ENCODE measurements at places on chromosomes 5 and 9.

GRCh38 chr9:16315720-16316119 is 554.8 kb downstream of the BNC2 start:
- no peak for DNase-seq

- DNase-seq: peak; percentile 89
Observed at GRCh38 chr9:127611899-127612790, at the start of gene STXBP1. Gene STXBP1, plus strand, starts transcription at chr9:127612277. Its CDS starts 127 bp downstream, at chr9:127612404.

- no peak for DNase-seq
Observed at GRCh38 chr9:75699625-75700251, 190.7 kb upstream of the PCSK5 start.

- no peak for DNase-seq
Observed at GRCh38 chr9:107316795-107317661, 33.9 kb downstream of the RAD23B start.

- no peak for DNase-seq
Observed at GRCh38 chr5:60886158-60886557, 42.1 kb upstream of the ELOVL7 start.

DNA sequence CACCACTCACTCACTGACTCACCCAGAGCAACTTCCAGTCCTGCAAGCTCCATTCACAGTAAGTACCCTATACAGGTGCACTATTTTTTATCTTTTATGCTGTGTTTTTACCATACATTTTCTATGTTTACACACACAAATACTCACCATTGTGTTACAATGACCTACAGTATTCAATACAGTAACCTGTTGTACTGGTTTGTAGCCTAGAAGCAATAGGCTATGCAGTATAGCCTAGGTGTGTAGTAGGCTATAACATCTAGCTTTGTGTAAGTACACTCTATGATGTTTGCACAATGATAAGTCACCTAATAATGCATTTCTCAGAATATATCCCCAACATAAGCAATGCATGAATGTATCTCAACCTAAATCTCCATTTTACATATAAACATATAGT is 541.1 kb downstream of the NR2F1-AS1 start:
- DNase-seq: no peak

DNA sequence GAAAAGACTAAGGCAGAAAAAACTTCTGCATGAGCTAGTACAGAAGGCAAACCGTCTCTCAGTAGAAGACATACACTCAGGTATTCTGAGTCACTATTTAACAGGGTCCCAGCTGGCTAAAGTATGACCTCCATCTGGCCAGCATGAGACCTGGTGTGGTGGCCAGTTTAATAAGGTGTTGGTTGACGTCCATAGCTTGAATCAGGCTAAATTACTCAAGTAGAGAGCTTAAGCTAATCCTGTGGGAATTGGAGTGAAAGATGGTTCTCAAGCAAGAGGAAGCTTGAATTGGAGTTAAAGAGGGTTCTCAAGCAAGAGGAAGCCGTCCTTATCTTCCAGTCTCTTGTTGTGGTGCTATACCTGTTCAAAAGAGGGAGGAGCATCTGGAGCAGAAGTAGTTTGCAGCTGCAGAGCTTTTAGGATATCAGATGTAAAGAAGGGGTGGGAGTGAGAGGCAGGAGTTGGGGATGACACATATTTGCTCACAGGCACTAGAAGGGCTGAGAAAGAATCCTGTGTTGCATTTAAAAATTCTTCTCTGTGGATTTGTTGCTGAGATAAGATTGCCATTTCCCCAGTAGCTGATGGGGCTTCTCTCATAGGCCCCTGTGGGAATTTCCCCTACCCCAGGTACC is 136.1 kb upstream of the RUSC2 start:
- no peak for DNase-seq

GRCh38 chr5:122141751-122142150 is 12.4 kb downstream of the ZNF474 start:
- no peak for DNase-seq

DNA sequence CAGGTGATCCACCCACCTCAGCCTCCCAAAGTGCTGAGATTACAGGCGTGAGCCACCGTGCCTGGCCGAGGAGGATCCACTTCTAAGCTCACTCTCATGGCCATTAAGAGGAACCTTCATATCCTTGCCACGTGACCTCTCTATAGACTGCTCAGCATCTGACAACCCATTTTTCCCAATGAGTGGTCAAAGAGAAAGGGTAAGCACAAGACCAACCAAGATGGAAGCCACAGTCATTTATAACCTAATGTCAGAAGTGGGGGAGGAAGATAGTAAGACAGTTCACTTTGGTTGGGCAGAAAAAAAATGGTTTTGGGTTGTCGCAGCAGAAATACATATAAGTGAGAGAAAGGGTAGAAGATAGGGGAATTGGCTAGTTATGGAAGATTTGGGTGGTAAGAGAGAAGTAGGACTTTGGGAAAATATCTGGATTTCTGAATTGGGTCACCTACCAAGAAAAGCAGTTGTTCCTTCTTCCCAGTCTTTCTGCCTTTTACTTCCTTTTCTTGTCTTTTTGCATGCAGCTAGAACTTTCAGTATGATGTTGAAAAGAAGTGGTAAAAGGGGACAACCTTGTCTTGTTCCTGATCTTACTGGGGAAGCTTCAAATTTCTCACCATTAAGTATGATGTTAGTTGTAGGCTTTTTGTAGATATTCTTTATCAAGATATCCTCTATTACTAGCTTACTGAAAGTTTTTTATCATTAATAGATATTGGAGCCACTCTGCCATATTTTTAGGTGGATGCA is 15.6 kb downstream of the SNX2 start:
- DNase-seq: no peak

GRCh38 chr5:4883360-4883759 is 256.8 kb upstream of the ADAMTS16 start:
- no peak for DNase-seq

GRCh38 chr5:124341066-124341858 is 405.2 kb downstream of the ZNF608 start:
- DNase-seq: no peak

- peak; percentile 3 for DNase-seq
Observed at GRCh38 chr5:149239917-149240316, 31.7 kb upstream of the AFAP1L1 start.

- no peak for DNase-seq
Observed at GRCh38 chr9:98978231-98978681, 34.5 kb downstream of the COL15A1 start.

GRCh38 chr5:14783691-14784090 is 87.9 kb downstream of the ANKH start:
- DNase-seq: no peak

DNA sequence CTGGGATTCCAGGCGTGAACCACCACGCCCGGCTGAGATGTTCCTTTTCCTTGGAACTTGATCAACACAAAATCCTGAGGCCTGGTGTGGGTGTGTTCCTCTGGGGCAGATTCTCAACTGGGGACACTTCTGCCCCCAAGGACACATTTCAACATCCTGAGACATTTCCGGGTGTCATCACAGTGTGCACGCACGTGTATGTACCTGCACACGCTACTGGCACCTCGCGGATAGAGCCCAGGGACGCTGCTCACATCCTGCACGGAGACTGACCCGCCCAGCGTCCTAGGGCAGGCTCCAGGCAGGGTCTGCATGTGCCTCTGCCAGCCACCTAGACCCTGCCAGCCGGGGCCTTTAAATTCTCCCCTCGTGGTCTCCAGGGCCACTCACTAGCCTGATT is 8.0 kb downstream of the SAPCD2 start:
- DNase-seq: no peak

- DNase-seq: no peak
Observed at GRCh38 chr9:85310573-85310972, 431.2 kb downstream of the AGTPBP1 start.

- no peak for DNase-seq
Observed at GRCh38 chr5:13378091-13378490, 566.4 kb downstream of the DNAH5 start.

- peak; percentile 46 for DNase-seq
Observed at GRCh38 chr5:6837519-6838110, 124.4 kb downstream of the TENT4A start.

DNA sequence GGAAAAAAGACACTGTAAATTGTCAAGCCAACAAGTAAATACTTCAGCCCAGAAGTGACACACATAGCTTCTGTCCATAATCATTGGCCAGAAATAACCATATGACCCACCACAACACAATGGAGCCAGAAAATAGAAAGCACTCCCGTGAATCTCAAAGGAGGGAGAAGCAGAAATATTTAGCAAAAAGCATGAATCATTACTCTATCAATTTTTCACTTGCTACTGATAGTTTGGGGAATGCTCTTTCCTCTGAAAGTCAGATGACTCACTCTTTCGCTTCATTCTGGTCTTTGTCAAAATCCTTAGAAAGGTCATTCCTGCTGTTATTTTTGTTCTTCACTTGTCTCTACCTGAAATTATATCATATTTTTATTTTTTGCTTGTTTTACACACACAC is 312.6 kb downstream of the TMEM232 start:
- DNase-seq: no peak

GRCh38 chr9:27151693-27152404 is 42.8 kb downstream of the TEK start:
- DNase-seq: no peak

DNA sequence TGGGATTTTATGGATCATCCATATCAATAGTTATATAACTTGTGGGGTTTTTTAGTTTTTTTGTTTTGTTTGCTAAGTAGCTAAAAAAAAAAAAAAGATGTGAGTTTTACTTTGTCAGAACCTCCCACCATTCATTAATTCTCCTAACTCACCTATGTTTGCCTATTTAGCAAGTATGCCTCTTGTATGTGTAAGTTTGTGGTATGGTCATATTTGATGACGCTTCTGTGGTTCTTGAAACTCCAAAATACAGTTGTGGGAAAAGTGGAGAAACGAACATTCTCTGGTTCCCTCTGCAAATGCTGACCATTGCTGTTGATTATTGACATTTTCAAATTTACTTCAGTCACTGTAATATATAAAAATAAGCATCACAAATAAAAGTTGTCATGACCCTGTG is 75.7 kb downstream of the PBX3 start:
- DNase-seq: no peak

- no peak for DNase-seq
Observed at GRCh38 chr5:75460532-75460931, 50.9 kb downstream of the CERT1 start.

DNA sequence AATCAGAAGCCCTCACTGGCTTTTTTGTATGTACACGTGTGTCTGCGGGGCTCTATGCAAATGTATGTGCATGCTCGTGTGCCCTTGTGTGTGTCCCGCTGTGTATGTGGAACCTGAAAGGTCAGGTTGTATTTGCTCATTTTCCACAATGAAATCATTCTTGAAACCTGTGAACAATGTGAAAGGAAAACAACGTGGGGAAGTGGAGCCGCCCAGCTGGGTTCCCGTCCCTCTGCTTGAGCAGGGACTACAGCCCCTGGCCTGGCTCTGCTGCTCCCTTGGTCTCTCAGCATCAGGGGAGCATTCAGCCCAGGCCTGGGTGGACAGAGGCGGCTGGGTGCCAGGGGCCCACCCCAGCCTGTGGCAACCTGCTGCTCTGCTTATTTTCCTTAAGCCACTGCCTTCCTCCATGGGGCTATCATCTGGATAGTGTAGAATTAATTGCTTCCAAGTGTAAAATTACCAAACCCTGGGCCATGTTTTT is 3.0 kb downstream of the ECSCR start:
- peak; percentile 53 for DNase-seq

DNA sequence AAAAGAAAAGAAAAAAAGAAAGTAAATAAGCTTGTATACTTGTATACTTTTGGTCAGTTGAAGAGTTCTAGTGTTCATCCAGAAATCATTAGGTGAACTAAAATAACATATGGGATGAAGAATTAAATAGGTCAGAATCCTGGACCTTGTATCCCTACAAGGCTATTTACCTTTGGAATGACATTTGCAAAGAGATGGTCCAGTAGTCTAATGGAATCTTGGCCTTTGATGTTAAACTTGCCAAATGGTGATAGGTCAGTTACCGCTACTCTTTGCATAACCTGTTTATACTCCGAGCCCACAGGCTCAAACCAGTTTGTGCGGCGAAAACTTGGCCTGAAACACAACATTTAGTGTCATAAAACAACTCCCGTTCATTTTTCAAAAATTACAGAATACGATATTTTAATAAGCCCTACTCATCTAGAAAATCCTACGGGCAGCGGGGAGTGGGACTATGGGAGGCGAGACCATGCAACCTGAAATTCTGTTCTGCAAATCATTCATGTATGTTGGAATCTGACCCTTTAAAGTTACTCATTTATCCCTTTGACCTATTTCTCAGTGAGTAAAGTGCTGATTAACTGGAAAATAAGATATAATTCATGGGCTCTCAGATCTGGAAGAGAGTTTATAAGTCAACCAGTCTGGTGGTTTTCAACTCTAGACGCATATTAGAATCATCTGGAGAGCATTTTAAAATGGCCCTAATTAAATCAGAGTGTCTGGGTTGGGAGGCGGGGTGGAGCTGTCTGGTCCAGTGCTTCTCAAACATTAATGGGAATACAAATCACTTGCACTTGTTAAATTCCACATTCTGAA is 38.6 kb downstream of the DMGDH start:
- DNase-seq: no peak

DNA sequence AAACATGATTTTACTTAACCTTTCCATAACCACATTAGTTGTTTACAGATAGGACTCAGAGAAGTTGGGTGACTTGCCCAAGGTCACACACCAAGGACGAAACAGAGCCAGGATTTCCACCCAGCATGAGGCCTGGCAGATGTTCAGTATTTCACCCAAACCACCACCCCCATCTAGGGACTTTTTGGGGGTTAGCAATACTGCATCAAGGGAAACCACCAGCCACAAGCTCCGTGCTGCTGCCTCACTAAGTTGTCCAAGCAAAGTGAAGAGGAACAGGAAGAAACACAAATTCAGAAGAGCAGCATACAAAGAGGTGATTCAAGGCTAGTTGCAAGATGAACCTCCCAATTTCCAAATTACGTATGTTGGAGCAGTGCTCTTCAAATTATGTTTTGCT is 219.6 kb upstream of the RORB start:
- DNase-seq: no peak

GRCh38 chr5:148732692-148733091 is 78.4 kb upstream of the HTR4 start:
- DNase-seq: no peak

DNA sequence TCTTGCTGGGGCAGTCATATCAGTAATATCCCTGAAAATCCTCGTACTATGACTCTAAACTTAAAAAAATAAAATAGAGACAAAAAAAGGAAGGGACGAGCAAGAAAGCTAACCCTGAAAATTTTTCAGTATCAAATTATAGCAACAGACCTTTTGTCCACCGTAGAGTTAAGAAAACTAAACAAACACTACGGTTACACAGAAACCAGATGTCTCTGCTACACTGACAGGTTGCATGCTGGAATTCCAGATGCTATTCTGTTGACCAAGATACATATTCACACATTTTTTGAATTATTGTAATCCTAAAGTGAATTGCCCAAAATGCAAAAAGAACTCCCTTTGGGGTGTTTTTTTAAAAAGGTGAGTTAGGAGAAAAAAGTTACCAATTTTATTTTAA is 66.9 kb upstream of the SELENOP start:
- DNase-seq: no peak

DNA sequence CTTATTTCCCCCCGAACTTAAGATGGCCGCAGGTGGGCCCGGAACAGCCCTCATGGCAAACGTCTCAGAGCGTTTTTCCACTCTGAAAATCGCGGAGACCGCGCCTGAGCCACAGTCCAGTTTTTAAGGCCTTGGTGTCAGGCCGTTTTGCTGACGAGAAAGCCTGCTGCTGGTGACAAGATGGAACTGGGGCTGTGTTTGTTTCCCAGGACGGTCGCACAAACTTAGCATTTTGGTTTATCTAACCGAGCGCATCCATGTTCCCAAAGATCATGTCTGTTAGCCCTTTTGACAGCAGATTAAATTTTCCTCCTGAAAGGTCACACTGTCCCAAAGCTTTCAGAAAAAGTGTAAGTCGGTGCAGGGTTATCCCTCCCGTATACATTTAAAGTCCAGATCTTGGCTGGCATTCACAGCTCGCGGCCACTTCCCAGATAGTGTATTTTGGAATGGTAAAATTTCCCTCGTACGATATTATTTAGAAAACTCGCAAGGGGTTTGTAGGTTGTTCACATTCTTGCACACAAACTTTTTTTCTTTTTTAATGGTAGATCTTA is 812 bp downstream of the SREK1 start:
- DNase-seq: no peak

Data from activated naive CD4-positive, alpha-beta T cell treated with Interleukin-2 at 50 U/mL for 16 hours (primary cell).